A549 treated with Mapracorat at 1 μM for 4 hours (cell line): ENCODE measurements at places on chromosomes 2 and 18. TPM values are rescaled to one million over a fixed set of nuclear protein-coding genes. Genes with fewer than 3 reads are reported as not detected.

Gene ALLC
- total RNA-seq, result 0.07 TPM in 1 of 5 replicates, not detected in the others

Gene ATOH8
- total RNA-seq, result 12.7 to 16.8 TPM (median 16.4 TPM) in 5 replicates

Gene GRB14
- 3.9 to 6.1 TPM (median 5.2 TPM) in 5 replicates for total RNA-seq

Gene GALNT5
- total RNA-seq, result 2.0 to 2.2 TPM (median 2.1 TPM) in 5 replicates

Gene LYPD6
- total RNA-seq, result 0.05 to 0.11 TPM (median 0.08 TPM) in 5 replicates

Gene GTF2A1L
- not detected in 5 replicates for total RNA-seq

Gene RNF152
- 0.01 to 0.20 TPM (median 0.07 TPM) in 5 replicates for total RNA-seq

Gene AKAIN1
- total RNA-seq, result not detected in 5 replicates

Gene DSC1
- total RNA-seq, result not detected in 5 replicates

Gene UGT1A10
- total RNA-seq, result 0.06 TPM in 1 of 5 replicates, not detected in the others

Gene TRIM43
- total RNA-seq, result not detected in 5 replicates

Gene LHCGR
- not detected in 5 replicates for total RNA-seq

Gene MYO3B
- total RNA-seq, result not detected in 5 replicates

Gene ST8SIA5
- total RNA-seq, result not detected in 5 replicates

Gene GBX2
- 1.0 to 3.3 TPM (median 3.0 TPM) in 5 replicates for total RNA-seq

Gene IRS1
- 11.5 to 17.0 TPM (median 15.6 TPM) in 5 replicates for total RNA-seq

Gene MZT2B
- total RNA-seq, result 245 to 472 TPM (median 439 TPM) in 5 replicates

Gene MAL
- total RNA-seq, result 0.12 to 0.21 TPM in 2 of 5 replicates, not detected in the others

Gene RNF181
- 186 to 196 TPM (median 192 TPM) in 5 replicates for total RNA-seq

Gene MLPH
- total RNA-seq, result 250 to 327 TPM (median 305 TPM) in 5 replicates

Gene CHRND
- total RNA-seq, result not detected in 5 replicates

Gene SPC25
- 15.8 to 21.5 TPM (median 18.6 TPM) in 5 replicates for total RNA-seq

Gene R3HDM1
- 21.5 to 23.7 TPM (median 22.7 TPM) in 5 replicates for total RNA-seq

Gene RBM44
- 0.10 to 0.35 TPM (median 0.22 TPM) in 5 replicates for total RNA-seq

Gene TMEM214
- 53.5 to 68.3 TPM (median 65.9 TPM) in 5 replicates for total RNA-seq

Gene RNU2-63P
- not detected in 5 replicates for total RNA-seq

Gene FKBP1B
- 10.6 to 12.7 TPM (median 11.5 TPM) in 5 replicates for total RNA-seq

Gene GCFC2
- total RNA-seq, result 14.4 to 20.8 TPM (median 15.2 TPM) in 5 replicates

Gene FAM124B
- not detected in 5 replicates for total RNA-seq

Gene MTX2
- 40.3 to 46.4 TPM (median 41.8 TPM) in 5 replicates for total RNA-seq

Gene FAM161A
- 6.4 to 8.2 TPM (median 7.6 TPM) in 5 replicates for total RNA-seq

Gene CXCR4
- 0.21 to 0.76 TPM (median 0.52 TPM) in 5 replicates for total RNA-seq

Gene CYP26B1
- total RNA-seq, result 10.8 to 16.9 TPM (median 15.1 TPM) in 5 replicates

Gene FZD7
- 5.2 to 7.3 TPM (median 6.4 TPM) in 5 replicates for total RNA-seq

Gene MERTK
- 1.9 to 3.0 TPM (median 2.0 TPM) in 5 replicates for total RNA-seq

Gene LRRTM4
- total RNA-seq, result not detected in 5 replicates

Gene CLEC4F
- not detected in 5 replicates for total RNA-seq

Gene ELOA2
- not detected in 5 replicates for total RNA-seq

Gene CREG2
- total RNA-seq, result 6.8 to 13.4 TPM (median 11.9 TPM) in 5 replicates

Gene GULP1
- 25.8 to 41.3 TPM (median 29.9 TPM) in 5 replicates for total RNA-seq

Gene PDCD1
- not detected in 5 replicates for total RNA-seq

Gene SLC16A14
- 0.64 to 1.2 TPM (median 0.88 TPM) in 5 replicates for total RNA-seq

Gene RAPGEF4
- 0.20 to 0.29 TPM (median 0.23 TPM) in 5 replicates for total RNA-seq

Gene CABLES1
- total RNA-seq, result 13.0 to 14.8 TPM (median 13.5 TPM) in 5 replicates
